Stimulated activated CD4-positive, alpha-beta T cell treated with anti-CD3 and anti-CD28 coated beads, Interleukin-4, amount 100 ng/mL, for 1 hour (primary cell): ENCODE measurements at places on chromosomes 11 and 22.

GRCh38 chr11:106644824-106645223 lies 373.5 kb downstream of the GUCY1A2 start:
- no peak for DNase-seq

GRCh38 chr11:70281156-70281609 lies 10.7 kb downstream of the PPFIA1 start:
- DNase-seq, result no peak

GRCh38 chr11:96470521-96470920 lies 80.7 kb downstream of the JRKL start:
- no peak for DNase-seq

- no peak for DNase-seq
Observed at GRCh38 chr11:370070-370941, 1.0 kb downstream of the B4GALNT4 start.

- no peak for DNase-seq
Observed at GRCh38 chr11:26743622-26744021, 21.8 kb upstream of the SLC5A12 start.

DNA sequence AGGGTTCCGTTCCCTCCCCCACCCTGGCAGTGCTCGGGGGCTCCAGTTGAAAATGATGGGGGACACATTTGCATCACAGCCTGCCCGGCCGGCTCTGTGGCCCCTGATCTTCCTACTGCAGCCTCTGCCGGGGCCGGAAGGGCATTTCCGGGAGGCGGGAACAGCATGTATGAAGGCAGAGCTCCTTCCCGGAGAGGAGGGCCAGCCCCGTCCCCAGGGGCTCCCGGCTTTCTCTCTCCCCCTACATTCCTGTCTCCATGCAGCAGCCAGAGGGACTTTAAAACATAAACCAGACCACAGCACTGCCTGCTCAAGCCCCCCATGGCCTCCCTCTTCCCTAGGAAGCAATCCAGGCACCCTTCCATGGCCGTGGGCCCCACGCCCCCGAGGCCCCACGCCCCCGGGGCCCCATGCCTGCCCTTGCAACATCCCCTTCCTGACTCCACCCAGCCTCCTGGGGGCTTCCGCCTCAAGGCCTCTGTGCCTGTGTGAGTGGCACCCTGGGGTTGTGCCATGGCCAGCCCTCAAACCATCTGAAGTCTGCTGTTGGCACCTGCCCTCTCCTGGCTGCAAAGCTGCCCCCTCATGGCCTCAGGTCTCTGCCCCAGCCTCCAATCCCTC lies 73.1 kb downstream of the CDKN1C start:
- DNase-seq, result no peak

- no peak for DNase-seq
Observed at GRCh38 chr11:61327669-61328071, 5.2 kb downstream of the DDB1 start.

- no peak for DNase-seq
Observed at GRCh38 chr11:3685923-3686322, 14.7 kb upstream of the CHRNA10 start.

GRCh38 chr11:27159335-27159679 lies 118.7 kb downstream of the BBOX1 start:
- DNase-seq, result no peak

DNA sequence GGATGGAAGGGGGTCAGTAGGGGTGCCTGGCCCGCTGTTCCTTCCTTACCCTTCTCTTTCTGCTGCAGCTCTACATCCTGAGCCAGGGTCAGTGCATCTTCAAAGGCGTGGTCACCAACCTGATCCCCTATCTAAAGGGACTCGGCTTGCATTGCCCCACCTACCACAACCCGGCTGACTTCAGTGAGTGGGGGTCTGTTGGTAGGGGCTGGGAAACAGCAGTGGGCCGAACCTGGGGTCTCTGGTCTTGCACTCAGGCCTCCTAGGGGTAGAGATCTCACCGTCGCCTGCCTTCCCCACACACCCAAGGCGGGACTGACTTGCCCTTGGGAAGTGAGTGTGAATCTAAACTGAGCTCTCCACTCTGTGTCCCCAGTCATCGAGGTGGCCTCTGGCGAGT lies 7.6 kb downstream of the ABCG4 start:
- DNase-seq, result no peak

GRCh38 chr11:14927146-14927545 lies 35.1 kb upstream of the CYP2R1 start:
- DNase-seq, result no peak

GRCh38 chr11:109695696-109696095 lies 273.7 kb downstream of the C11orf87 start:
- DNase-seq, result no peak

DNA sequence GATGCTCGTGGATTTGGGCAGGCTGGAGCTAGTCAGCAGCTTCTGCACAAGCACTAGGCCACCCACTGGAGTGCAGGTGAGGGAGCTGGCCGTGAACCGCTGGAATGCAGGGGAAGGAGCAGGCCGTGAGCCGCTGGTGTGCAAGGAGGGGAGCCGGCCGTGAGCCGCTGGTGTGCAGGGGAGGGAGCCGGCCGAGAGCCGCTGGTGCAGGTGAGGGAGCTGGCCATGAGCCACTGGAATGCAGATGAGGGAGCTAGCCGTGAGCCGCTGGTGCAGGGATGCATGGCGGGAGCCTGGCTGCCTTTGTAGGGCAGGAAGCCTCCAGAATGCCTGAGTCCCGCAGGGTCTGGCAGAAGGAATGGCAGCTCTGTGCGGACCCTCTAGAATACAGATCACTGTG lies 4220.0 kb upstream of the OR11H1 start:
- no peak for DNase-seq

- no peak for DNase-seq
Observed at GRCh38 chr11:69218946-69219720, 63.4 kb downstream of the SMIM38 start.

- no peak for DNase-seq
Observed at GRCh38 chr11:114559425-114560310, at the start of gene NXPE1. TSS of gene NXPE1 (minus strand) at chr11:114559881. CDS start at chr11:114551201, 8,680 bp downstream.

- DNase-seq, result no peak
Observed at GRCh38 chr11:2108675-2109491, 30.3 kb downstream of the IGF2 start.

- no peak for DNase-seq
Observed at GRCh38 chr22:30372915-30373314, 14.3 kb downstream of the RNF215 start.

DNA sequence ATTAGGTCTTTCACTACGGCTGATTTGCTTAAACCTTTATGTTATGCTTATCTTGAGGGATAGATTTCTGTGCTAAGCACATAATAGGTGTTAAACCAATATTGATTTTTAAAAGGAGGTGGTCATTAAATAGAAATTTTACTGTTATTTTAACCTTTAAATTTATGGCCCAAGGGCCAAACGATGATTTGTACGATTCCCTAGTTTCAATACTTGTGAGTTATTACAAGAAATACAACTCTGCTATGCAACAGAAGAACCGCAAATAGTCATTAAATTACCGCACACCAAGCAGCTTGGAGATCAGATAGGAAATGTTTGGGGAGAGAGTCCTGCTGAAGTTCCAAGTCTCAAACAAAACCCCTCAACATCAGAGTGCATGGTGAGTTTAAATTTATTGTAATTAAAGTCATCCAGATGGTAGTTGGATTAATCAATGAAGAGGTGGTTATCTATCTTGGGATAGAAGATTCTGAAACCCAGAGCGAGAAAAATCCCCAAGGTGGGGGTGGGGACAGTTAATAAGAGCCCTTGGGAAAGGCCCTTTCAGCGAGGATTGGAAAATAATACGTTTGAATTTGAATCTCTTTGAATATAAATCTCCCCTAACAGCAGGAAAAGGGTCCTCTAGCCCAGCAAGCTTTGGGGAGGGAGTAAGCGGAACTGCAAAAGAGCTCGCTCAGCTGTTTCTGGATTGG lies 805 bp upstream of the QSER1 start:
- DNase-seq, result no peak

- no peak for DNase-seq
Observed at GRCh38 chr22:19892925-19893324, 38.3 kb upstream of the GNB1L start.

- no peak for DNase-seq
Observed at GRCh38 chr11:58902881-58903280, 36.4 kb upstream of the GLYATL1 start.

DNA sequence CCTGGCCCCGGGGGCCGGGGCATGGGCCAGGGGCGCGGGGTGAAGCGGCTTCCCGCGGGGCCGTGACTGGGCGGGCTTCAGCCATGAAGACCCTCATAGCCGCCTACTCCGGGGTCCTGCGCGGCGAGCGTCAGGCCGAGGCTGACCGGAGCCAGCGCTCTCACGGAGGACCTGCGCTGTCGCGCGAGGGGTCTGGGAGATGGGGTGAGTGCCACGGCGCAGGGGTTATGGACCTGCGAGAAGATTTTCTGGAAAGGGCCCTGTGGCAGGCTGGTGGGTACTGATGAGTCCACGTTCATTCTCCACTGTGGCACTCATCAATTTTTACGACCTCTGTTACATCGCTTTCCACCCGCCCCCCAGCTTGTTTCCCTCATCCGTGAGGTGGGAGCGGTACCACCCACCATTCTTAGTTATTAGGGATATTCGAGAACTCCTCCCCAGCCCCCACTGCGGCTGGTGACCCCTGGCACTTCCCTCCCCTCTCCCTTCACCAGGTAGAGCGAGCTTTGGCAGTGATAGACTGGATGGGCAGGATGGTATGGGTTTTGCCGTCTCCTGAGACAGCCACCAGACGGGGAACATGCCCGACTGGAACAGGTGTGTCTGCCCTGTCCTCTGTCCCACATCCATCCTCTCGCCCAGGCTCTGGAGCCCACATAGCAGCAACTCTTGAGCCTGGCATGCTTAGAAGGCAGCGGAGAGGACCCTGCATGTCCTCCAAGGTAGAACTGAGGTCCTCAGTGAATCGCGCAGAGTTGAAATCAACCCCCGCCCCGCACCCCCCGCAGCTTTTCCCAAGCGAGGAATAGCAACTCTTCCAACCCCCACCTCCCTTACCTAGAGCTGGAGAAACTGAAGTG lies 562 bp downstream of the DGAT2 start:
- no peak for DNase-seq

DNA sequence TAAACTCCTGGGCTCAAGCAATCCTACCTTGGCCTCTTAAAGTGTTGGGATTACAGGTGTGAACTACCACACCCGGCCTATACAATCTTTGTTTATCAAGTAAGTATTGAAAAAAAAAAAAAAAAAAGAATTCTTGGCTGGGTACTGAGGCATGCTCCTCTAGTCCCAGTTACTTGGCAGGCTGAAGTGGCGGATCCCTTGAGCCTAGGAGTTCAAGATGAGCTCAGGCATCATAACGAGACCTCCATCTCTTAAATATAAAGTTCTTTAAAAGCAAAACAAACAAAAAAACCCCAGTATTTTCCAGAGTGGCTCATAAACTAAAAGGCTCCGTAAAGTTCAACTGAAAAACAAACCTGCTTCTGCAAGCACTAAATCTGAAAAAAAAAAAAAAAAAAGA lies 50.3 kb upstream of the GAB2 start:
- no peak for DNase-seq

DNA sequence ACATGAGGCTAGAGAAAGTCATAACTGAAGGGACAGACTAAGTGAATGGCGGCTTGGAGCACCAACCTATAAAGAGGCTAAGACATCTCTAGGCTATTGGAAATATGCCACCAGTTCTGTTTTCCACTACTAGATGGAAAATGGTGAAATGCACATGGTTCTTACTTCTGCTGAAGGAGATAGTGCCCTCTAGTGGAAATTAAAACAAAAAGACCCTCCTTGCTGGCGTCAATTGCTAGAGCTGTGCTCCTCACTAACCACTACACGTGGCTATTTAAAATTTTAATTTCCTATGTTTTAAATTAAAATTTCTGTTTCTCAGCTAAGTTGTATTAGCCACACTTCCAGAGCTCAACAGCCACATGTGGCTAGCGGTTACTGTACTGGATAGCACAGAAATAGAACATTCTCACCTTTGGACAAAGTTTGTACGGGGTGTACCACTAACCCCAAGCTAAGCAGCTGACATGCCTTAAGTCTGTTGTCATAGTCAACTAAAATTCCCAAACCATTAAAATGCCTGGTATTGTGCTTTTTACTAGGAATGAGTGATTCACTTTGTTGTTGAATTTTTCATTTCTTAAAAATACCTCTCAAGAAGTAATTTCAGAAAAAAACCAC lies 34.1 kb upstream of the CALCA start:
- no peak for DNase-seq

DNA sequence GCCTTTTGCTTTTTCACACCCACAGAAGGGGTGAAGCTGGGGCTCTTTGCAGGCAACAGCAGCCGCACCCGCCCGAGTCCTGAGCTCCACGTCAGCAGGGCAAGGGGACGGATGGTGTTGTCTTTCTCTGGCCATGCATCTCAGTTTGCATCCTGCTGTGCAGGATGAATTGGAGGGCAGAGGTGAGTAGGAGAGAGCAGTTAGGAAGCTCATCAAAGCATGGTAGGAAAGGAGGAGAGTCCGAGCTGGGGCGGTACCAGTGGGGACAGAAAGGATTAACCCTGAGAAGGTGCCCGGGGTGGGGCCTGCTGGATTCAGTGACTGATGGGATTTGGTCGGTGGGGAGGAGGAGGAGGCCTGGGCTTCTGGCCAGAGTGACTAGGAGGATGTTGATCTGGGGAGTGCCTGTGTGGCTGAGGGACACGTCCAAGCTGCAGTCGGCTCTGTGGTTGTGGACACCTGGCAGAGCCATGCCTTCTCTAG lies 14.6 kb downstream of the FAM83F start:
- no peak for DNase-seq

DNA sequence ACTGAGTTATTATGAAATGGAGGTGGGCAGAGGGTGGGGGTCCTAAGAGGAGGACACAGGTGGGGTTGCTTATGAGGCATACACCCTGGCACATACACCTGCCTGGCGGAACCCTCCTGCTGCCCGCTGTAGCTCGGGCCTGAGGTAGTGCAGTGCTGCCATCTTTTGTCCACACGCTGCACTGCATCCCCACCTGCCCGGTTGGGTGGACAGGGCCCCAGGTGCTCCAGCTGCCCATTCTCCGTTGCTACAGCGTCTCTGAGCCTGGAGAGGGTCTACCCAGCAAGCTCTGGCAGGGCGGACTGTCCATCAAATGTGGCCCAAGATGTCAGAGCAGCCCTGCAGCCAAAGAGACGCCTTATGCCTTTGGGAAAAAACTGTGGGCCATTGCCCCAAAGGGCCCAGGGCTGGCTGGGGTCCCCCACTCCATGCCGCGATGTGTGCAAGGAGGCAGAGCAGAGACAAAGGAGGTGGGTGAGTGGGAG lies 131.2 kb downstream of the BUD13 start:
- no peak for DNase-seq

GRCh38 chr11:73532310-73532709 lies 65.6 kb downstream of the FAM168A start:
- no peak for DNase-seq

- no peak for DNase-seq
Observed at GRCh38 chr11:35183326-35183925, 44.5 kb downstream of the CD44 start.

GRCh38 chr11:126334659-126335462 lies 20.6 kb upstream of the ST3GAL4 start:
- DNase-seq, result no peak

GRCh38 chr11:125069796-125070195 lies 6.7 kb downstream of the SLC37A2 start:
- DNase-seq, result no peak
